ENCODE measurements at places on chromosomes 2 and 18.

- no peak for DNase-seq
Observed at GRCh38 chr2:46779447-46779941, 136.1 kb downstream of the MCFD2 start.

DNA sequence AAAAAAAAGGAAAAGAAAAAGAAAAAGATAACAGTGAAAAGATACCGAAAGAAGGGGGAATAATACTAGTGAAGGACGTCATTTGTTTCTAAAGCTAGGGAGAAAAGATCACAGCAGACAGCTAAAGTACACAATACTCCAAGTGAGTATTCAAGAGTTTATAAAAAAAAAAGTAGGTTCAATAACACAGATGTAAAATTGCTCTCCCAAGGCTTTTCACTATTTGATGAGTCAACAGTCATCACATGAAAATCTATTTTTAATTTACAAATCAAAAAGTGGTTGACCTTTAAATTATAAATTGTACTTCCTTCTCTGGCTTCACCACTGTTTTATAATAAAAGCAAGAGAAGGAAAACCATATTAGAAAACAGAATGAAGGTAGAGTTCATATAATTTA lies 144.0 kb downstream of the ZRANB3 start:
- DNase-seq = no peak

DNA sequence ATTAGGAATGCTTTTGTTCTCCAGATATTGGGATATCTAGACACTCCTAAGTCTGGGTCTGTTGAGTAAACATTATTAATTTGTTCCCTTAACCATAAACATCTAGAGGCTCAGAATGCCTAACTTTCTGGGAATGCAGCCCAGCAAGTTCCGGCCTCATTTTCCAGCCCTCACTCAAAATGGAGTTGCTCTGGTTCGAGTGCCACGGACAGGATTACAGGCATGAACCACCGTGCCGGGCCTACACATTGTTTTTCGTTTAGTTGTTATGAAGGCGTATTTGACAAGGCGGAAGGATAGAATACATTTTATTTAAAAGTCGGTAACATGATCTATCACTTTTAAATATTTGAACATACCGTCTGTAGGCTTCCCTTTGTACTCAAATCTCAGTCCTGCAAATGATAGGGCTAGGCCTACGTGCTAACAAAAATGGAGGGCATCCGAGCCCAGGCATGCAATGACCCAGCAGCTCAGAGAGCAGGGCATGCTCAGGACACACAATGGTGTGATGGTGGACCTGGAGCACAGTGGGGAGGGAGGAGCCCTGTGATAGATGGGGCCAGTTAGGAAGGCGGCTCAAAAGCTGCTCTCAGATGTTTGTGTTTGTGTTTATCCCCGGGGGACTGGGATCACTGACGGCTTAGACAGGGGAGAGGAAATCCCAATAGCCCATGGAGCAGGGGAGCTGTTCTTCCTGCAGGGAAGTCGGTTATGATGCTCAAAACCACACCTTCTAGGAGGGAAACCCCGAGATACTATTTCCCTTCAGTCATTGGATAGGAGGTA lies 2.9 kb upstream of the SCYGR1 start:
- no peak for DNase-seq

GRCh38 chr2:152846697-152847470 lies 128.5 kb downstream of the ARL6IP6 start:
- DNase-seq = no peak

DNA sequence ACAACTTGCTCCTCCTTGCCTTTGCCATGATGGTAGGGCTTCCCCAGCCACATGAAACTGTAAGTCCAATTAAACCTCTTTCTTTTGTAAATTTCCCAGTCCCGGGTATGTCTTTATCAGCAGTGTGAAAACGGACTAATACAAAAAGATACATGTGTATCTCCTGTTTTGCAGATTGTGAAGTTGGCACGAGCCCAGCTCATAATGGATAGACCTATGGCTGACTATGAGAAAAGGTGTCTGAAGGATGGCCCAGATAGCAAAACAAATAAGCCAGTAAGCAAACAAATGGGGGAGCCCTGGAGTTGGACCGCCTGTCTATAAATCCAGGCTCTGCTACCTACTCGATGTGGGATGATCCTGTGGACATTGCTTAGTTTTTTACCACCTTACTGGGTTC lies 15.5 kb upstream of the PRKCE start:
- no peak for DNase-seq

DNA sequence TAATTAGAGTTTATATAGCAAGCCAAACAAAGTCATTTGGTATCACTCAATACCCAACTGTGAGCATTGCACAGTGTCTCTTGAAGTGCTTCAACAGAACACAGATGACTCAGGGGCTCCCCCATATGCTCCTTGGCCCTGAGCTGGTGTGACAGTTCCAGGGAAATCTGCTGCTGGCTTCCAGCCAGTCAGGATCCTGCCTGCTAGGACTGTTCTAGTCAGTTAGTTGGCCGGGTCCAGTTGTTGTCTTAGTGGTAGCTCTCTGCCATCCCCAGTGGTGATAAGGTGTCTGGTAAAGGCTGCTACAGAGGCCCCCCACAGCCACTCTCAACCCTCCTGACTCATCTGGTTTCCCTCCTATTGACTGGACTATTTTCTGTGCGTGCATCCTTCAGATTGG lies 100.3 kb downstream of the IRS1 start:
- DNase-seq = no peak

DNA sequence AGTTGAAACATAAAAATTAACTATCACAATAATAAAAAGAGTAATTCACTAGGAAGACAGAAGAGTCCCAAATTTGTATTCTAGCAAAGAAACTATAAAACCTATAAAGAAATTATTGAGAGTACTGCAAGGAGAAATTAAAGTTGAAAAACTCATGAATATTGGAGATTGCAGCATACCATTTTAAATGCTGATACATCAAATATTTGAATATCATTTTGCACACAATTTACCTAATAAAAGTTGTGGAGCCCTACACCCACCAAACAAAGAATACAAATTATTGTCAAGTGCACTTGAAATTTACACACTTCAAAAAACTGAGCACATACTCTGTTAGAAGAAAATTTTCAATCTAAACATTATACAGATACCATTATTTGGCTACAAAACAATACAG lies 531.6 kb upstream of the SMIM21 start:
- DNase-seq = no peak

DNA sequence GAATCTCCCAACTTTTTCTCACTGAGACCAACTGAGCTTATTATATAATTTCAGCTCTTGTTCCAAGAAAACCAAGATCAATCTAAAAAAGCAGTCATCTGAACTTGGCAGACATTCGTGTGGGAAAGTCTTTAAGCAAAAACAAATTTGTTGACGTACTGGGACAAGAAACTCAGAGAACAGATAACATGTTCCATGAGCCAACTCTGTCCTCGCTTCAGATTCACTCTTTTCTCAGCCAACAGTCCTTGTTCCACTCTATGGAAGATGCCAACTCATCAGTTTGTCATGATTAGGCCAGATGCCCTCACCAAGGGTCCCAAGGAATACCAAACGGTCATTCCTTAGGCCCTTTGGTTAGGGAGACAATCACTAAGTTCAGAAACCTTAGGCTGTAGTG lies 224.2 kb upstream of the CTAGE1 start:
- no peak for DNase-seq

GRCh38 chr2:100817388-100817985 lies 2.5 kb upstream of the NPAS2 start:
- DNase-seq = no peak

GRCh38 chr2:222423632-222424275 lies 589 bp upstream of the SGPP2 start:
- DNase-seq = peak; percentile 73

- peak; percentile 66 for DNase-seq
Observed at GRCh38 chr2:101831351-101831865, 133.9 kb downstream of the MAP4K4 start.

GRCh38 chr18:40707797-40708196 lies 1247.2 kb upstream of the PIK3C3 start:
- no peak for DNase-seq

GRCh38 chr2:84373391-84373790 lies 85.7 kb downstream of the SUCLG1 start:
- DNase-seq = no peak
